ENCODE measurements at places on chromosomes 12 and 14. TPM values are rescaled to one million over a fixed set of nuclear protein-coding genes. Genes with fewer than 3 reads are reported as not detected.

NINJ2 gene
- total RNA-seq, result 15.3 TPM

- H3K4me3 ChIP-seq, result no peak overlapping the region
- H3K4me1 ChIP-seq, result no peaks in the 10 kb centered on the region
- H3K27me3 ChIP-seq, result peaks cover 3% of the 10 kb centered on the region
- DNase-seq, result no peak
- peaks cover 5% of the 10 kb centered on the region for H3K36me3 ChIP-seq
- H3K27ac ChIP-seq, result no peak overlapping the region
Observed at GRCh38 chr12:76137606-76138005, 53.1 kb upstream of the NAP1L1 start.

- no peak overlapping the region for H3K4me3 ChIP-seq
- H3K36me3 ChIP-seq, result no peaks in the 10 kb centered on the region
- H3K4me1 ChIP-seq, result no peaks in the 10 kb centered on the region
- DNase-seq, result no peak
- H3K27me3 ChIP-seq, result peaks cover 35% of the 10 kb centered on the region
Observed at GRCh38 chr14:103280278-103280928, 53.6 kb upstream of the EIF5 start.

DNA sequence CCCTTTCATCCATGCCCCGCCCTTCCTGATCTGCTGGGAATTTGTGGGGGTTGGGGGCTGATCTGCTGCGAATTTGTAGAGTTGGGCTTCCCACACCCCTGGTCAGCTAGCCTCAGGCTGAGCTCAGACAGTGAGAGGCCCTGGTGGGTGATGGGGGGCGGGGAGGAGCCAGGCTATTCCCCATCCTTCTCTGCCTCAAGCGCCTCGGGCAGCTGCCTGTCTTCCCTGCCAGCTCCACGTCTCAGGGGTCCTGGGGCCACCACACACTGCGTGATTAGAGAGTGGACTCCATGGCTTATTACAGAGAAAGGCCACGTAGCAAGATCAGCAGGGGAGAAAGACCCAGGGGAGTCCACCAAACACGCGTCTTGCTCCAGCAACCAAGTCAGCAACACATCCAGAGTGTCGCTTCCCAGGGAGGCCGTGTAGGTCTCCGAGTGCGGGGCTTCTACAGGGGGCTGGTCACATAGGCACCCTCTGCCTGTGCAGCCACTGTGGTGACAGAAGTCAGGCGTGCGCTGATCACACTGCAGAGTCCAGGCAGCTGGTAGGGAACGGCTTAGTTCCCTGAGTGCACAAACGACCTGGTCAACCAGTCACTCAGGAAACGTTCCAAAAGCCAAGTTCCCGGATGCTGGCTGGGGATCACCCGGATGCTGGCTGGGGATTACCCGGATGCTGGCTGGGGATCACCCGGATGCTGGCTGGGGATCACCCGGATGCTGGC lies 254.4 kb upstream of the SFSWAP start:
- no peak for DNase-seq
- H3K4me3 ChIP-seq, result no peak overlapping the region
- no peaks in the 10 kb centered on the region for H3K36me3 ChIP-seq
- no peak overlapping the region for H3K27ac ChIP-seq
- peaks cover 14% of the 10 kb centered on the region for H3K27me3 ChIP-seq
- H3K4me1 ChIP-seq, result no peaks in the 10 kb centered on the region

- H3K27ac ChIP-seq, result no peak overlapping the region
- H3K4me3 ChIP-seq, result no peak overlapping the region
- H3K27me3 ChIP-seq, result no peaks in the 10 kb centered on the region
- H3K36me3 ChIP-seq, result no peaks in the 10 kb centered on the region
Observed at GRCh38 chr12:76899522-76899921, 20.7 kb upstream of the CSRP2 start.

- no peak overlapping the region for H3K27ac ChIP-seq
- H3K36me3 ChIP-seq, result no peaks in the 10 kb centered on the region
- peaks cover 8% of the 10 kb centered on the region for H3K4me1 ChIP-seq
Observed at GRCh38 chr12:104890476-104891096, 67.5 kb downstream of the SLC41A2 start.

GRCh38 chr12:31813305-31813704 lies 84.5 kb upstream of the AMN1 start:
- H3K4me1 ChIP-seq, result peaks cover 18% of the 10 kb centered on the region
- H3K27ac ChIP-seq, result no peak overlapping the region
- no peaks in the 10 kb centered on the region for H3K36me3 ChIP-seq
- H3K27me3 ChIP-seq, result no peaks in the 10 kb centered on the region
- no peak overlapping the region for H3K4me3 ChIP-seq

GRCh38 chr14:22517117-22517720 lies 71.8 kb downstream of the DAD1 start:
- no peaks in the 10 kb centered on the region for H3K27me3 ChIP-seq
- peak overlapping the region; percentile 63 for H3K27ac ChIP-seq
- peak overlapping the region; percentile 60 for H3K4me3 ChIP-seq
- peaks cover 4% of the 10 kb centered on the region for H3K36me3 ChIP-seq

MYBPC1 gene
- total RNA-seq, result not detected

DNA sequence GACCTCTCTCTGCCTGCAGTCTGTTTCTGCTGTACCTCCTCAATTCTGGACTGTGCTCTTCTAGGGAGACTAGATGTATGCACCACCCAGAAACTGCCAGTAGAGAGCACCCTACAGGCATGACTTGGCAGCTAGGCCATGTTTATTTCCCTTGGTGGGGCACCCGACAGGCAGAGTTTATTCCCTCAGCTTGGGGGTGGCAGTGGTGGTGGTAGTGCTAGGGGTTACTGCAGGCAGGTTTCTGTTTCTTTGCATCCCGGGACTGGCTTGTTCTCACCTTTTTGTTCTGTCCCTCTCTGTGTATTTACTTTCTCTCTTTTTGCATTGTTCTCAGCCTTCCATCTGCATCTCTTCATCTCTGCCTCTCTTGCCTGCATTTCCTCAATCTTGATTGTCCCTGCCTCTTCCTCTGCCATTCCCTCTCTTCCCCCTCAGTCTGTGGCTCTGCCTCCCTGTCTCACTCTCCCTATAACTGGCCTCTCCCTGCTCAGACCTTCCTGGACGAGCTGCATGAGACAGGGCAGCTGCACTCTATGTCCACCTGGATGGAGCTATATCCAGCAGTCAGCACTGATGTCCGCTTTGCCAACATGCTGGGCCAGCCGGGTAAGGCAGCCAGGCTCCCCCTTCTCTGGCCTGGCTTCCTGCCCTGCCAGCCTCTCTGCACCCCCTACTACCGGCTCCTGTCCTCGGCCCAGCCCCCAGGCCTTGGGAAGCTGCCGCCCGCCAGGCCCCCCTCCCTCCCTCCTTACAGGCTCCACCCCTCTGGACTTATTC lies 13.8 kb downstream of the PRPF40B start:
- peak overlapping the region; percentile 9 for H3K27ac ChIP-seq
- no peaks in the 10 kb centered on the region for H3K27me3 ChIP-seq
- H3K4me1 ChIP-seq, result peaks cover 18% of the 10 kb centered on the region
